ENCODE measurements at places on chromosomes 16 and 17. TPM values are rescaled to one million over a fixed set of nuclear protein-coding genes. Genes with fewer than 3 reads are reported as not detected.

LITAFD gene
- total RNA-seq = 0.75 TPM

CCDC144A gene
- total RNA-seq = 9.9 TPM

TBC1D3I gene
- 0.57 TPM for total RNA-seq

ABCC11 gene
- not detected for total RNA-seq

CDIP1 gene
- total RNA-seq = 29.5 TPM

CCL8 gene
- not detected for total RNA-seq

HOXB8 gene
- total RNA-seq = not detected

Measured in T-helper 17 cell (primary cell).